CD14-positive monocyte (primary cell): ENCODE measurements at places on chromosomes 1 and 21.

DNA sequence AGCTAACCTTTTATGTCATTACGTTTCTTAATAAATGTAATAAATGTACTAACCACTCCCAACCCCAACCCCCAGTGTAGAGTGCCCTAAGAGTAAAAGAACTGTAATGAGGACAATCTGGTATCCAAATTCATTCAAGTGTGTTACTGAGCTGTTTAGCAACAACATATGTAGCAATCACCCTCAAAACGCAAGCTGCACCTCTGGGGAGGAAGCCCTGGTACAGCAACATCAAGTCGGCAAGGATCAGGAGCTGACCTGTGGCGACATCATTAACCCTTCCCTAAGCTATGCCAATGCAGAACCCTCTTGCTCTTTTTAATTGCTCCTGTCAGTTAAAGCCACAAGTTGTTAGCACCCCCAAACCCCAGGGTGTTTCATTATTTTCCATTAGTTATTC is 47.1 kb downstream of the STX6 start:
- H3K4me1 ChIP-seq = peaks cover 27% of the 10 kb centered on the region
- peaks cover 86% of the 10 kb centered on the region for H3K36me3 ChIP-seq
- H3K27ac ChIP-seq = no peak overlapping the region
- no peaks in the 10 kb centered on the region for H3K27me3 ChIP-seq

GRCh38 chr21:22609802-22610201 is 1611.6 kb downstream of the NCAM2 start:
- no peak overlapping the region for H3K27ac ChIP-seq
- H3K4me1 ChIP-seq = no peaks in the 10 kb centered on the region
- no peak for DNase-seq
- H3K4me3 ChIP-seq = no peak overlapping the region
- H3K27me3 ChIP-seq = no peaks in the 10 kb centered on the region

- DNase-seq = no peak
- no peaks in the 10 kb centered on the region for H3K4me1 ChIP-seq
- no peaks in the 10 kb centered on the region for H3K36me3 ChIP-seq
These were observed 36.3 kb downstream of the PRDM16 start for GRCh38 chr1:3105167-3105863.

- peaks cover 63% of the 10 kb centered on the region for H3K4me1 ChIP-seq
- no peak for DNase-seq
- no peak overlapping the region for H3K27ac ChIP-seq
- H3K36me3 ChIP-seq = no peaks in the 10 kb centered on the region
- peaks cover 78% of the 10 kb centered on the region for H3K27me3 ChIP-seq
These were observed 497 bp downstream of the ID3 start for GRCh38 chr1:23558872-23559135.

DNA sequence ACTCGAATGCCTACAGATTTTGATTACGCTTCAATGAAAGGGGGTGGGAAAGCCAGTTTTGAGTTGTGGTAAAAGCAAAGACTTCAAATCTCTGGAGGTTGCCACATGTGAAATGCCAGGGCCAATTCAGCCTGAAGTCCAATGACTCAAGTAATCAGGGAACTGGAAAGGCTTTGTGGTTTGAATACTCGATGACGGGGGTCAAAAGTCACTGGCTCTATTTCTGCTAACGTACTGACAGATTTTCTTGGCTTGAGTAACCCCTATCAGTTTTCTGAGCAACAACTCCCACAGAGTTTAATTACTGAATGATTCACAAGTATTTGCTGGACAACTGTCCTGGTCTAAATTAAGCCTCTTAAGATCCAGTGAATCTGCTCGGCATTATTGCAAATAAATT is 152.2 kb downstream of the SIPA1L2 start:
- no peaks in the 10 kb centered on the region for H3K36me3 ChIP-seq
- H3K27ac ChIP-seq = no peak overlapping the region
- H3K4me1 ChIP-seq = no peaks in the 10 kb centered on the region
- no peak overlapping the region for H3K4me3 ChIP-seq

DNA sequence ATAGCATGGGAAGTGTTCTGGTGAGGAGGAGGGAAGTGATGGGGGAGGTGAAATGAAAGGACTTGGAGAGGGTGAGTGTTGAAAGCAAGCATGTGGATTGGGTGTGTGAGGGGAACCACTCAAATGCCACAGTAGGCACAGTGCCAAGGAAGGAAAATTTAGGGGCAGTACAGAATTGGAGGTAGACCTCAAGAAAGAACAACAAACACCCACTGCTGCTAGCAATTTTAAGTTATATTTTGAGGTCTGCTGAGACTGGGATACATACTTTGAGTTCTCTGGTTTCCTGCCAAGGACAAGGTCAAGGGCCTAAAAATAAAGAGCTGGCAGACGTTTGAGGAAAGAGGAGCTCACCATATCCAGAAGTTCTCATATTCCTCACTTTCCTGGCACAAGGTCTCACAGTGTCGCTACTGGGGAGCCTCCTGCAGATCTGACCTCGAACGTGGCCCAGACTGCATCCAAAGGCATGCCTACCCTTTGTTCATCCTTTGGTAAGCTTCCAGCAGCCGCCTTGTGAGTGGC is 104.0 kb downstream of the BRINP2 start:
- no peak overlapping the region for H3K27ac ChIP-seq
- no peaks in the 10 kb centered on the region for H3K4me1 ChIP-seq
- no peaks in the 10 kb centered on the region for H3K36me3 ChIP-seq
- DNase-seq = no peak

DNA sequence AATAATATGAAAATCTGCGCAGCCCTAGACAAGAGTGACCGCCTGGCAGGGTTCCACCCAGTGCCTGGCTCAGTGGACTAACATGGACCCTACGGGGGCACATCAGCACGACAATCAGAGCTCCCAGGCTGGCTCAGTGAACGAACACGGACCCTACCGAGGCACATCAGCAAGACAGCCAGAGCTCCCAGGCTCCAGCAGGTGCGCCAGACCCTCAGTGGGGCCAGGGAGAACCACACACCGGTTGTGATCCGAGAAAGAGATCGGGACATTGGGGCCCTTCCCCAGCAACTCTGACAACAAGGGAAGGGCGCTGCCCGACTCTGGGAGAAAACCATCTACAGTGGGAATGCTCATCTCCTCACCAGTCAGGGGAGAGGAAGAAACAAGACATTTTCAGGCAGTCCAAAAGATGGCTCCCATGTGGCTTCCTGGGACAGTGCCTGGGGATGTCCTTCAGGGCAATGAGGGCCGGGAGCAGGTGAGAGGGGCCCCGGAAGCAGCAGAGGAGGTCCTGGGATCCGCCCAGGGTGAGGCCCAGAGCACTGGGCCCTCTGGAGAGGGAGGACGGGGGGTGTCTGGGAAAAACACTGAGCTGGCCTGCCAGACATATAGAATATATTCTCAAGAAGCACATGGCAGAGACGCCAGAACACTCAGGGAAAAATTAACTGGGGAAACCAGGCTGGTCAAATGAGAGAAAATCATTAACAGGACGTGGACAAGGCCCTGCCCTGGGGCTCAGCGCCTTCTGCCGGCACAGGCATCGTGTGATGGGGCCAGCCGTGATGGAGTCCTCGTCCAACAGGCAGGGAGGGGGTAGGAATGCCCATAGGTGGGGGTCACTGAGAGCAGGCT is 4.8 kb downstream of the ARHGEF16 start:
- no peaks in the 10 kb centered on the region for H3K36me3 ChIP-seq
- no peaks in the 10 kb centered on the region for H3K27me3 ChIP-seq
- peaks cover 7% of the 10 kb centered on the region for H3K4me1 ChIP-seq
- H3K27ac ChIP-seq = no peak overlapping the region

DNA sequence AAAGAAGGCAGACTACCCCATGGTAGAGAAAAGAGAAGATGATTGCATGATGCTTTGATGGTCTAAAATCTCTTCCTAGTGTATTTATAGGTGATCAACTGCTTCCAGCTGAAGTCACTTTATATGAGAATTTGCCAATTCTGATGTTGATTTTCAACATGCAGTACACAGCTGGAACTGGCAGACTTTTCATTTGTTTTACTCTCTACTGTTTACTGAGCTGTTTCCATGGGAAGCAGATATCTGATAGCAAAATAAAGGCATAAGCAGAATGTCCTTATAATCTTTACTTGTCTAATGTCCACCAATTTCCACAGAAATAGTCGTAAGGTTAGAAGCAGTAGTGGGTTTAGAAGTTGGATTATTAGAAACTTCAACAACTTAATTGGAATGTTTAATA is 74.9 kb downstream of the SYDE2 start:
- H3K36me3 ChIP-seq = no peaks in the 10 kb centered on the region
- no peaks in the 10 kb centered on the region for H3K27me3 ChIP-seq
- no peaks in the 10 kb centered on the region for H3K4me1 ChIP-seq
- no peak for DNase-seq
- H3K27ac ChIP-seq = no peak overlapping the region
